BJ (cell line): ENCODE measurements at places on chromosomes 5 and 9. TPM values are rescaled to one million over a fixed set of nuclear protein-coding genes. Genes with fewer than 3 reads are reported as not detected.

- DNase-seq, result no peak
These were observed 183.1 kb downstream of the C9orf50 start for GRCh38 chr9:129437626-129438323.

GRCh38 chr5:96823900-96824380 lies 16.2 kb upstream of the ERAP1 start:
- peak; percentile 84 for DNase-seq

DNA sequence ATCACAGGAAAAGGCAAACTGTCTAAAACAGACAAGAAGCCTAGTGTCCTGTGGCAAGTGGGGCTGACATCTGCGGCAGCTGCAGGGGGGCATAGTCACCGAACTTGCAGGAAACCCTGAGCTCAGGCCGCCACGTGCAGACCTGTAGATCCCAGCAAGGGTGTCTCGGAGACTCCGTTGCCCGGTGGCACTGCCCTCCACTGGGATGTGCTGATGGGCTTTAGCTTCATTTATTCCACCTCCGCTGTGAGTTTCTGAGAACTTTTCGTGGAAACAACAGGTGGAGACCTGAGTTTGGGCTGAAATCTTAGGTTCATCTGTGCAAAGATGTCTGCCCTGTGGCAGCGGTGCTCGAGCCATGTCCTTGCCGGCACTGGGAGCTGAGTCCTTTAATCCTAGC lies 22.1 kb downstream of the CEP72 start:
- no peak for DNase-seq

DNA sequence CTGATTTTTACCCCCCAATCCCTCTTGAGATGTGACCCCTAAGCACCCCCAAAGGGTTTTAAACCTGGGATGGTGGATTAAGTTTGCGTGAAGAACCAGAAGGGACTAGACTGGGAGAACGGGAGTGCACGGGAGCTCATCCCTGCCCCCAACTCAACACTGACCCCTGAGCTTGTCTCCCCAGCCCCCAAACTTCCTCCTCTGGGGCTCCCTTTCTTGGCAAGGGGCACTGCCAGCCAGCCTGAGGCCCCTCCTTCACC lies 5.0 kb upstream of the SET start:
- DNase-seq, result no peak

GRCh38 chr5:40796487-40796889 lies 1.7 kb downstream of the PRKAA1 start:
- DNase-seq, result no peak

- DNase-seq, result no peak
These were observed 132.2 kb downstream of the RXRA start for GRCh38 chr9:134458207-134459108.

GRCh38 chr9:69759021-69759420 lies 790 bp downstream of the PTAR1 start:
- no peak for DNase-seq

- no peak for DNase-seq
These were observed 31.0 kb upstream of the ANKRD34B start for GRCh38 chr5:80600943-80601693.

DNA sequence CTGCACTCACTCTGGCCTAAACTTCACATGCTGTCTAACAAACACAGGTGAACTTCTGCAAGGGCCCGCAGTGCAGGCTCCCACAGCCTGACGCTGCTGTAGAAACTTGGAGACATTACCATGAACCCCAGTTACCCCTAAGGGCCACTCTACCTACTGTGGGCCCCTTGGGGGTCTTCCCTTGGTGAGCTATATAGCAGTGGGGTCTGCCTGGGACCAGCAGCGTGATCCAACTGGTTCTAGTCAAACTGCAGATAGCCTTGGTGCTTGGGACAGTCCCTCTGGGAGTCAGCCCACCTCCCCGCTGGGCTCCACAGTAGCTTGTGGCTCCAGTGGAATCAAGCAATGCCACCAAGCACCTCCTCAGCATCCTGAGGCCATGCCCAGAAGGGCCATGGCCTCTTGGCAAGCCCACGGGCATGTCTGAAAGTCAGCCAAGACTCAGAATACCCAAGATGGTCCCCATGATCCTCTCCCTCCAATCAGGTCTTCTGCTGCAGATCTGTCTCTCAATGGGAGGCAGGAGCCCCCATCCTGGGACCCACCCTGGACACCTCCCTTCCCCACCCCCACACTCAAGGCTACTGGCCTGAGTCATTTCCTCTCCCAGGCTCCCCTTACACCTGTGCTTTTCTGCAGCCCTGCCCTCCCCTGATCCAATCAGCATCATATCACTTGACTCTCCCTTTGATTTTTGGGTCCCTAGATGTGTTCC lies 230.0 kb upstream of the IRX1 start:
- DNase-seq, result no peak

DNA sequence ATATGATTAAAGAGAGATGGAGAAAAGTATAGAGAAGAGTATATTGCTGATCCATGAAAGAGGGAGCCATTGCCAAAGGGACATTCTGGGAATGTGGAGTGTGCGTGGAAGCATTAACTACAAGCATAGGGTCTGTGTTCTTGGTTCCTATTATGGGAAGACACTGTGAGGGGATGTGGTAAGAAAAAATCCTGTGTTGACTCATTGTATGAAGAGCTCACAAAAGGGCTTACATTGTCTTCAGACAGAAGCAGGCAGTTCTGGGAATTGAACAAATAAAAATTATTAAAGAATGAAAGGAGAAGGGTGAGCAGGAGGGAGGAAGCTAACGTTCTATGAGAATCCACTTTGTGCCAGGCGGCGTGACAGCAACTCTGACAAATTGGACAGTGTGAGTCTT lies 250.4 kb upstream of the CHD1 start:
- no peak for DNase-seq

DNA sequence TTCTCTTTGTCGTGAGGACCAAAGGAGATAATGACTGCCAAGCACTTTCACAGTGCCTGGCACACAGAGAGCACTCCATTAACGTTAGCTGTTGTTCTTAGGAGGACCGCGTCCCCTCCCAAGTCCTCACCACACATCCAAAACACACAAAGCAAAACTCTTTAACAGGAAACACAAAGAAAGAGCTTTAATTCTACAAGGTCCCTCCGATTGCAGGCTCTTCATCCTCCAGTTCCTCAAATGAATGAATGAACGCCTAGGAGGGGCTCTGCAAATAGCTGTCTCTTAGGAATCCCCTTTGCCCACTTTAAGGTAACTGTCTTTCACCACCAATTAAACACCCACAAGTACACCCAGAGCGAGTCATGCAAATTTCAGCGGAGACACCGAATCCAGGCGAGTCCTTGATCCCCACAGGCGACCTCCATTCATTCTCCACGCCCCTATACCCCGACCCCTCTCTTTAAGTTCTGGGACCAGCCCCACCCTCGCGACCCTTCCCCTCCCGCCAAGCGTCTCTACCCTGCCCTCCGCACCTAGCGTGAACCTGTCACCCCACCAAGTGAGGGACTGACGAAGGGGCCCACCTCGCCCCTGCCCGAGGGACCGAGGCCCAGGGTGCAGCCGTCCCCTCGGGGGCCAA lies 644 bp downstream of the TSC1 start:
- DNase-seq, result no peak

DNA sequence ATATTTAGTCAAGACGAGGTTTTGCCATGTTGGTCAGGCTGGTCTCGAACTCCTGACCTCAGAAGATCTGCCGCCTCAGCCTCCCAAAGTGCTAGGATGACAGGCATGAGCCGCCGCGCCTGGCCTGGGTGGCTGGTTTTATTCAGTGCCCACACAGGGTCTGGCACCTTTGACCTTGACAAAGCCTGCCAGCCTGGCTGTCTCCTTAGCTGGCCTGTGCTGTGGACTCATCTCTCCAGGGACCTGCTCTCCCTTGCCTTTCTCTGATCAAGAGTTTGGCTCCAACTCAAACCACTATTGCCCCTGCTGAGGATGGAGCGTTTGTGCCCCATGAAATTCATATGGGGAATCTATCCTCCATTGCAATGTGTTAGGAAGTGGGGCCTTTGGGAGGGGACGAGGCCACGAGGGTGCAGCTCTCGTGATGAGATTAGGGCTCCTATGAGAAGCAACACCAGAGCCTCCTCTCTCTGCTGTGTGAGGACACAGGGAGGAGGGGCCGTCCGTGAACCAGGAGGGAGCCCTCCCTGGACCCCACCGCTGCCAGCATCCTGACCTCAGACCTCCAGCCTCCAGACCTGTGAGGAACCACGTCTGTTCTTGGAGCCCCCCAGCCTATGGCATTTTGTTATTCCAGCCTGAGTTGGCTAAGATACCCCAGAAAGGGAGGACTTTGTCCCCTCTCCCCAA lies 45.0 kb downstream of the MRPL36 start:
- DNase-seq, result no peak

DNA sequence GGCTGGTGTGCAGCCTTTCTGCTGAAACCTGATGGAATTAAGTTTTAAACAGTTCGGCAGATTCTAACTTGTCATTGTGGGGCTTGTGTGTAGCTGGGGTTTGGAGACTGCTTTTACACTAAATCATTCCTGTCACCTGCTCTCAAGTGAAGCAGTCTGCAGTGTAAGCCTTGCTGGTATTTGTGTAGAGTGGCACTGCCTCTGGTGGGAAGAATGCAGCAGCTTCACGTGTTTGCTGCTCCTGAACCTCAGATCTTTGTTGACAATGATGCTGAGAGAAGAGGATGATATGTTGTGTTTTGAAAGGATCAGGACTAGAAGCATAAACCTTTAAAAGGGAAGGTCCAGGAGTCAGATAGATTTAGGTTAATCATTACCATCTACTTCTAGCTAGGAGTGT lies 88.1 kb downstream of the KDM4C start:
- no peak for DNase-seq

GRCh38 chr5:156473269-156473908 lies 146.4 kb downstream of the SGCD start:
- DNase-seq, result no peak

The ANKRD33B gene
- polyA plus RNA-seq, result 2.4 and 3.4 TPM in 2 replicates

The ACOT12 gene
- 0.18 TPM in 1 of 2 replicates, not detected in the other for polyA plus RNA-seq

The SH2D3C gene
- 0.04 and 0.06 TPM in 2 replicates for polyA plus RNA-seq

The EIF4E1B gene
- not detected in 2 replicates for polyA plus RNA-seq

The PCDHA13 gene
- polyA plus RNA-seq, result not detected in 2 replicates
